Stimulated activated CD4-positive, alpha-beta T cell treated with anti-CD3 and anti-CD28 coated beads, Interleukin-15, amount 100 ng/mL, for 1 hour (primary cell): ENCODE measurements at places on chromosomes 4 and X.

DNA sequence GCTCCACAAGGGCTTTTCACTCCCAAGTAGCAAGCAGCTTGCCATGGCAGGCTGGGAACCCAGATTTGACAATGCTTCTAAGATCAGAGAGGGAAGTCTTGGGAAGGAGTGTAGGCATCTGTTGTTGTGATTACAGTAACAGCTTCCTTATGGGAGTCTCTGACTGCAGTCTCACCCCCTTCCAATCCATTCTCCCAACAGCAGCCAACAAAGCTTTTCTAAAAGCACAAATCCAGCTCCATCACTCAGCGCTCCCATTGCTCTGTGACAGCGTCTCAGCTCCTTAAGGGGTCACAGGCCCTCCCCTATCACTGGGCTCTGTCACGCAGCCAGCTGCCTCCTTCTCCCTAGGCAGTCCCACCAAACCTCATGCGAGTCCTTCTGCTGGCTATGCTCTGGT is 7.1 kb downstream of the IGFBP7 start:
- no peak for DNase-seq

- DNase-seq = peak; percentile 48
These were observed 722 bp downstream of the NAAA start for GRCh38 chr4:75939890-75940691.

- DNase-seq = no peak
These were observed 44.9 kb downstream of the GPM6A start for GRCh38 chr4:175767150-175767549.

- DNase-seq = no peak
These were observed 20.1 kb downstream of the ACSL1 start for GRCh38 chr4:184805462-184806228.

DNA sequence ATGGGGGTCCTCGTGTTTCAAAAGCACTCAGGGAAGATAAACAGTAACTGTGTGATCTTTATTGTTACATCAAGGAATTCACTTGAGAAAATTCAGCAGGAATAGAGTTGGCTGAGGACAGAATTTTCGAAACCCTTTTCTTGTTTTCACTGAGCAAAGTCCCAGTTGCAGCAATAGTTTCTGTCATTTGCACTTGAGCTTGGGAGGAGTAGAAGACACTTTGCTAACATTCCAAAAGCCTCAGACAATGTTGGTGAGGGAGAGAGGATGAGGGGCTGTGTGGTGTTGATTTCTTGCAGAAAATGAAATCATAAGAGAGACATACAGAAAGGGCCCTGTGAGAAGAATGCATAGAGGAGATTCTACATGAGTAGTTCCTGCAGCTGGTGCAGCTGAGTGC is 151.9 kb upstream of the DIPK2B start:
- no peak for DNase-seq

GRCh38 chr4:3307891-3308575 is 15.2 kb downstream of the RGS12 start:
- DNase-seq = no peak

DNA sequence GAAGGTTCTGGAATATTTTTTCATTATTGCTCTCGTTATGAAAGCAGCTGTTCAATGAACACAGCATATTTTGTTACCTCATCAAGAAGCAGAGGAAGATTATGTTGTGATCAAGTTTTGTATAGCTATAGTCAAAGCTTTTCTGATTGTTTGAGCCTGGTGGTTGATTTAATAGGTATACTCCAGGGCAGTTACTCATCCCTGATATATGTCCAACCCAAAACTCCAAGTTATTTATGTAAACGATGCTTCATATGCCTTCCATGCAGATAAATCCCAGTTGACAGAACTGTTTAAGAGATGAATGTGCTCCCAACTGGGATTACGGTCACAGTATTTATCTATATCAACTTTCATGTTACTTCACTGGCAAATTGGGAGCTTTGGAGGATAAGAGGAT is 19.1 kb downstream of the NAA11 start:
- no peak for DNase-seq

DNA sequence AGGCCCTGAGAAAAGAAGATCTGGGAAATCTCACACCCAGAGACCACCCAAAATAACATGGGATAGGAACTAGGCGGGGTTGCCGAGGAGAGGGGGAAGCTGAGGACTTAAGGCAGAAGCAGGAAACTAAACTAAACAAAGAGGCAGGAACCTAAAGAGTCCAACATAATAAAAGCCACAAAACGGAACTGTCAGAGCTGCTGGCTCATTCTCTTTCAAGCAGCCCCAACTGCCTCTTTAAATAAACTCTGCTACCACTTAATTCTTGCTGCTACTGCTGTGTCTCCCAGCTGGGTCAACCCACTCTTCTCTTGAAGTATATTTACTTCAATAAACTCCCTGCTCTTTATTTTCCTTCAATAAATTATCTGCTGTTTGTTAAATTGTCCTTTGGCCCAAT is 44.5 kb downstream of the MAGEB16 start:
- DNase-seq = no peak

- no peak for DNase-seq
These were observed 4.6 kb downstream of the P2RY4 start for GRCh38 chrX:70255452-70255851.

DNA sequence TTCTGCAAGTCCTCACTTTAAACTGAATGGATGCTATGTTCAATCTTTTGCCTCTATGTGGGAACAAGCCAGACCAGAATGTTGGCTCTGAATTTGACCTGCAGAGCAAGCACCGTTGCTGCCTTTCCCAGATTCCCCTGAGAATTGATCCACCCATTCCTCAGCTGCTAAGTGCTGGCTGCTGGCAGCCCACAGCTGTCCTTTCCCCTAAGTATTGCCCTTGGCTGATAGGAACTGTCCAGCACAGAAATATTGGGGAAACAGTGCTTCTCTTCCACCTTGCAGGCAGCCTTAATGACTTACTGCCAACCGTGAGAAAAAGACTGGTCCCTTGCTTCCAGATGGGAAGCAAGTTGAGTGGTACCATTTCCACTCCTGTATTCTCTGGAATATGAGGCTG is 475.9 kb downstream of the PDHA2 start:
- no peak for DNase-seq

DNA sequence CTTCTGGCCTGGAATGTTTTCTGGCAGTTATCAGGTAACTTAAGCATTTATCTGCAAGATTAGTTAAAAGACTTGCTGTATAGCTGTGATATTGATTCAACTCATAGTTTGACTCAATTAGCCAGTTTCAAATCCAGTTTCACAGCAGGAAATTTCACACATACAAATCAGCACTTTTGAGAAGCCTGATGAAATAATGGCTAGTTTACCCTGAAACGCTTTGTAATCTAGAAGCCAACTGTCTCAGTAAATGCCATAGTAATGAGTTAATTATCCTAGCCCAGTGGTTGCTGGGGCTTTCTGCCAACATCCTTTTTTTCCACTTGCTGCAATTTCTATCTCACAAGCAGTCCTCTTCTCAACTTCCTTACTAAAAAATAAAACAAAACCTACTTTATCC is 53.1 kb downstream of the ARHGEF38 start:
- no peak for DNase-seq

DNA sequence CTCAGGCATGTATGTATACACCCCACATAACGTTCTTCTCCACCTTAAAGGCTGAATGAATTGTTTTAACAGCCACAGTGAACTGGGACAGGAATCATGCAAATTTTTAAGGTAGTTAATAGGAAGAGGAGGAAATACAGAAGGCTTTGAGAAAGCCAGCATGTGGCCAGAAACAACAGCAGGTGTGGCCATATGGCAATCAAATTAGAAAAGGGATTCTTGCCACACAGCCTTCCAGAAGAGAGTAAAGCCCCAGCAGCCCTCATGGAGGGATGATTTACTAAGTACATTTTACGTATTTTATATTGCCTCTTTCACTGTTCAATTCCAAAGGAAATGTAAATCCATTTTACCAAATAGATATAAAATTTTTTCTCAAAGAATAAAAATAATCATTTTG is 792.2 kb downstream of the ADGRL3 start:
- no peak for DNase-seq

GRCh38 chr4:15336410-15337167 is 91.2 kb upstream of the C1QTNF7 start:
- DNase-seq = no peak

- DNase-seq = no peak
These were observed 23.3 kb downstream of the UCHL1 start for GRCh38 chr4:41280010-41280409.

DNA sequence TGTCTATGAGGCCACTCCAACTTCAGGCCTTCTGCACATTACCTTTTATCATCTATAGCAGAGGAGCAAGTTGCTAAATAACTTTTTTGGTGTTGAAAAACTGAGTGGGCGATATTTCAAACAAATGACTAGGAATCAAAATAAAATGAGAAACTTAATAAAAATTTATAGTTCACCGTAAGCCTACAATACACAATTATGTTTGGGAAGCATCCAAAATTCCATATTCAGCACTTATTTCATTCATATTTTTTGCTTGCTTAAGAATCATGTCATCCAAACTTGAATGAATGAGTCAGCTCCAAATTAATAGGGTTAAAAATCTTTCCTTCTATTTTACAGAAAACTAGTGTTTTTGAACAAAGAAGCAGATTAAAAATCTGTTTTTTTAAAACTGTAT is 119.1 kb downstream of the SH3RF1 start:
- no peak for DNase-seq

- DNase-seq = no peak
These were observed 59.3 kb downstream of the MAD2L1 start for GRCh38 chr4:120007191-120007871.

DNA sequence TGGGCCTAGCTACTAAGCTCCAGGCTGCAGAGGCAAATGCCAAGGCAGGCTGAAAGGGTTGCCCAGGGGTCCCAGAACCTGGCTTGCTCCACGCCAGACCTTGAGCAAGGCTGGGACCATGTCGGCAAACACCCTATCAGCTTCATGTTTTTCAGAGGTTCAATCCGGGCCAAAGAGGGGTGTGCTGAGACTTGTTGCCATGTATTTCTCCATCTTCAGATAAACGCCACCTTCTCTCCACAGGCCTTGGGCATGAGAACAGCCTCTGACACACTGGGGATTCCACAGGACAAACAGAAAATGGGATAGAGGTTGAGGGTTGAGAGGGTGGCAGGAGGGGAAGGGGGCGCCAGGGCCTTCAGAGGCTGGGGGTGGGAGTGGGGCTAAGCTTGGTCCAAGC is 8.6 kb downstream of the PJA1 start:
- no peak for DNase-seq

GRCh38 chrX:134371133-134371532 is 88.8 kb upstream of the HPRT1 start:
- no peak for DNase-seq

GRCh38 chr4:154989511-154989910 is 208.4 kb downstream of the RBM46 start:
- DNase-seq = no peak

DNA sequence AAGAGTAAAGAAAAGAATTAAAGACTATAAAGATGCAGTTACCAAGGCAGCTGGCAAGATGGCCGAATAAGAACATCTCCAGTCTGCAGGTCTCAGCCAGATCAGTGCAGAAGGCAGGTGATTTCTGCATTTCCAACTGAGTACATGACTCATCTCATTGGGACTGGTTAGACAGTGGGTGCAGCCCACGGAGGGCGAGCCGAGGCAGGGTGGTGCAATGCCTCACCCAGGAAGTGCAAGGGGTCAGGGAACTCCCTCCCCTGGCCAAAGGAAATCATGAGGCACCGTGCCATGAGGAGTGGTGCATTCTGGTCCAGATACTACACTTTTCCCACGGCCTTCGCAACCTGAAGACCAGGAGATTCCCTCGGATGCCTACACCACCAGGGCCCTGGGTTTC is 20.5 kb downstream of the SPIN4 start:
- DNase-seq = no peak

GRCh38 chr4:138190452-138190858 is 51.7 kb downstream of the SLC7A11 start:
- no peak for DNase-seq

- DNase-seq = no peak
These were observed 15.1 kb upstream of the CBR4 start for GRCh38 chr4:169025184-169025583.

GRCh38 chrX:38750551-38750950 is 50.7 kb upstream of the MID1IP1 start:
- no peak for DNase-seq

GRCh38 chr4:19961091-19961490 is 290.6 kb upstream of the SLIT2 start:
- DNase-seq = no peak

- DNase-seq = no peak
These were observed 62.2 kb downstream of the PPP1R2C start for GRCh38 chrX:42715701-42716262.

DNA sequence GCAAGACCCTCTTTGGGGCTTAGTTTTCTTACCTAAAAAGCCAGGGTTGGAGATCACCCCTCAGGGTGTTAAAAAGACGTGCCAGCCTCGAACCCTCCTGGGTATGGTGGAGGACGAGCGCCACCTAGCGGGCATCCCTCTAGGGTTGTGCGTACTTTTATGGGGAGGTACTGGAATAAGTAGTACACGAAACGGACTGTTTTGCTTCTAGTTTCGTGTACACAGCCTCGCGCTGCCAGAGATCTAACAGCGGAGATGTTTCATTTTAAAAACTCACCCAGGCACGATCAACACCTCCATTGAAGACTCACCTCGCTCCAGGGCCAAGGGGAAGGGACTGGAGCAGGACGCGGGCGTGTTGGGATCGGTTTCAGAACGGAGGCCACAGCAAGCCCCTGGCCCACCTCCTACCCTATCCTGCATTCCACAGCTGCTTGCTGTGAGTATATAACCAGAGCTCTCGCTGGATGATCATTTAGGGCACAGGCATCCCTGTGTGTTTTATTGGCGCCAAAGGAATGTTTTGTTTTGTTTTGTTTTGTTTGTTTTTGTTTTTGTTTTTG is 4.8 kb upstream of the NKX3-2 start:
- peak; percentile 52 for DNase-seq

- no peak for DNase-seq
These were observed 39.9 kb upstream of the MAP3K15 start for GRCh38 chrX:19555236-19555635.

GRCh38 chrX:13144927-13145655 is 100.7 kb upstream of the FAM9C start:
- no peak for DNase-seq

DNA sequence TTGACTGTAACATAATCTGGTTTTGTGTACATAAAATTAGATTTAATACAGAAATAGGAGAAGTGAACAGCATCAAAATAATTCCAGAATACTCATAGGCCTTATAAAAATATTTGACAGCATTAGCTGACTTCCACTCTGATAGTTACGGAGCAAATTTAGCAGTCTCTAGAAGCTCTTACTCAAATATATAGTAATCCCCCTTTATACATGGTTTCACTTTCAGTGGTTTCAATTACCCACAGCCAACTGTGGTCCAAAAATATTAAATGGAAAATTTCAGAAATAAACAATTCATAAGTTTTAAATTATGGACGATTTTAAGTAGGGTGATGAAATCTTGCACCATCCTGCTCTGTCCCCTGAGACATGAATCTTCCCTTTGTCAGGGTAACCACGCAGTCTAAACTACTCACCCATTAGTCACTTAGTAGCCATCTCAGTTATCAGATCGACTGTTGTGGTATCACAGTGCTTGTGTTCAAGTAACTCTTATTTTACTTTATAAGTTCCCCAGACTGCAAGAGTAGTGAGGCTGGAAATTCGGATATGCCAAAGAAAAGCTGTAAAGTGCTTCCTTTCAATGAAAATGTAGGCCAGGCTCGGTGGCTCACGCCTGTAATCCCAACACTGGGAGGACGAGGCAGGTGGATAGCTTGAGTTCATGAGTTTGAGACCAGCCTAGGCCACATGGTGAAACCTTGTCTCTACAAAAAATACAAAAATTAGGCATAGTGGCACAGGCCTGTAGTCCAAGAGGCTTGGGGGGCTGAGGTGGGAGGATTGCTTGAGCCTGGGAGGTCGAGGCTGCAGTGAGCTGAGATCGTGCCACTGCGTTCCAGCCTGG is 17.2 kb upstream of the RTL9 start:
- DNase-seq = no peak
